Right renal pelvis (tissue), 4 donors: ENCODE measurements at places on chromosomes 16 and 17. TPM values are rescaled to one million over a fixed set of nuclear protein-coding genes. Genes with fewer than 3 reads are reported as not detected.

NBR1 gene
- 136 TPM for polyA plus RNA-seq

- peak; percentile 58 for DNase-seq
These were observed 244.0 kb downstream of the TMEM114 start for GRCh38 chr16:8346294-8346693.

GRCh38 chr16:22318690-22319358, 21.6 kb downstream of the POLR3E start:
- DNase-seq = no peak

- no peak for DNase-seq
These were observed 29.6 kb upstream of the CDRT4 start for GRCh38 chr17:15496735-15497670.

GRCh38 chr17:50557630-50558029, 2.9 kb upstream of the CACNA1G start:
- no peak for DNase-seq

- DNase-seq = no peak
These were observed 23.9 kb upstream of the TMEM98 start for GRCh38 chr17:32903774-32904673.

- DNase-seq = no peak
These were observed 65.2 kb upstream of the ZNF469 start for GRCh38 chr16:88317613-88317965.

- no peak for DNase-seq
These were observed 22.2 kb downstream of the FAM117A start for GRCh38 chr17:49741692-49742076.

DNA sequence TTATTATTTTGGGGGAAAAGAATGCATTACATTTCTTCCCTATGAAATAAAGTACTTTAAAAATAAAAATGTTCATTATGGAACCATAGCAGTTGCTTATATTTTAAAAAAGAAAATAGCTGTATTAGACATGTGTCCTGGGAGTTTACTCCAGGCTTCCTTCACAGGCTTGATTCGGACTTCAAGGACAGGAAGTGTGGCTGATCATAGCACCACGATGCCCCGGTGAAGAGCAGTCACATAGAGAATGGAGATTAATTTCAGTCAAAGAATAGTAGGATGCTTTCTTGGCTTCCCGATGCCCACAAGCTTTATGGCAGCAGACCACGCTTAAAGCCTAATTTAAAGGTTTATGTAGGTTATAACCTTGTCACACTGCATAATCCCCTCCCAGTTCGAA, 125.1 kb downstream of the NPIPB5 start:
- DNase-seq = no peak

KCNG4 gene
- polyA plus RNA-seq = not detected

DNA sequence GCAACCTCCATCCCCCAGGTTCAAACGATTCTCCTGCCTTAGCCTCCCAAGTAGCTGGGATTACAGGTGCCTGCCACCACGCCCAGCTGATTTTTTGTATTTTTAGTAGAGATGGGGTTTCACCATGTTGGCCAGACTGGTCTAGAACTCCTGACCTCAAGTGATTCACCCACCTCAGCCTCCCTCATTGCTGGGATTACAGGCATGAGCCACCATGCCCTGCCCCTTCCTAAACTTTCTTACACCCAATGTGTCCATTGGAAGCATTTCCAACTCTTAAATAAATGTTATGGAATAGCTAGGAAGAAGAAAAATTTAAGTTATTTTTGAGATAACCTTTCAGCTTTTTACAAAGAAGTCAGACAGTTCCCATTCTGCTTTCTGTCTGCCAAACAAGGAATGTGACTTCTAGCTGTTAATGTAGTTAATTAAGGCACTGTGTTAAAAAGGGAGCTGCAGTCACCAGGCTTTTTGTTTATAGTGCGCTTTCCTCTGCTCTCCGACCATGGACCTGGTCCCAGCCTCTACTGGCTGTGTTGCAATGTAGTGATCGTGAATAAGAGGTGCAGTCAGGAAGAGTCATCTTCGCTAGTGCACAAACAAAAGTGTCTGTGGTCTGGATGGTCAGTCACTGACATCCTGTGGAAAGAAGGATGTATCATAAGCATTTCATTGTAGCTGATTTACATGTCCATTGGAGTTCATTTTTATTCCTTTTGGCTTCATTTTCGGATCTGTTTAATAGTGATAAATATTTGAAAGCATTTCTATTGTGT, 39.7 kb downstream of the USP10 start:
- no peak for DNase-seq

GRCh38 chr16:69467080-69467479, 42.7 kb downstream of the CYB5B start:
- no peak for DNase-seq

- DNase-seq = no peak
These were observed 46.9 kb downstream of the PIMREG start for GRCh38 chr17:6491071-6491700.

DNA sequence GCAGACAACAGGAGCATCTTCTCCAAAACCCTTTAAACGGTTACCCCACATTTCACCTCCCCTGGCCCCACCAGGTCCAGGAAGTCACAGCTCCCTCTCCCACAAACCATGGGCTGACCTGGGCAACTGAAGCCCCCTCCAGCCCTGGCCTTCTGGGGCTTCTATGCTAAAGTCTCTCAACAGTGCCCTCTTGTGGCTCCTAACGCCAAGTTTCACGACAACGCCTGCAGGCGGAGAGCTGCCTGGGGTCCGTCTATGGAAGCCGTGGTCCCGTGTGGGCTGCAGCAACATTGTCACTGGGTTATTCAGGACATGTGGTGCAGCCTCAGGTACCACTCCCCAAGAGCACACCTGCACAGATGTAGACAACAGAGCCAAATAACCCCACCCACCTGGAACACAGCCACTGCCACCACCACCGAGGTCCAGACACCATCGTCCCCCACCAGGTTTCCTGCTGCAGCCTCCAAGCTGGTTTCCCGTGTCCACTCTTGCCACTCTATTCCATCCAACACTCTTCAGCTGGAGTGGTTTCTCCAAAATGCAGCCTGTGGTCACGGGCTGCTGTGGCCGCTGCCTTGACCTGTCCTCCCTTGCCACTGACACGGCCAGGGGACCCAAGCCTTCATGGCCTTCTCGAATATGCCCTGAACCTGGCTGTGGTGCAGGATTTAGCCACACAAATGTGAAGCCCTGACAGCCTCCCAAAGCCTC, 19.1 kb downstream of the C16orf95 start:
- no peak for DNase-seq

PITPNM3 gene
- 8.7 TPM for polyA plus RNA-seq

NEUROD2 gene
- 0.04 TPM for polyA plus RNA-seq

DNA sequence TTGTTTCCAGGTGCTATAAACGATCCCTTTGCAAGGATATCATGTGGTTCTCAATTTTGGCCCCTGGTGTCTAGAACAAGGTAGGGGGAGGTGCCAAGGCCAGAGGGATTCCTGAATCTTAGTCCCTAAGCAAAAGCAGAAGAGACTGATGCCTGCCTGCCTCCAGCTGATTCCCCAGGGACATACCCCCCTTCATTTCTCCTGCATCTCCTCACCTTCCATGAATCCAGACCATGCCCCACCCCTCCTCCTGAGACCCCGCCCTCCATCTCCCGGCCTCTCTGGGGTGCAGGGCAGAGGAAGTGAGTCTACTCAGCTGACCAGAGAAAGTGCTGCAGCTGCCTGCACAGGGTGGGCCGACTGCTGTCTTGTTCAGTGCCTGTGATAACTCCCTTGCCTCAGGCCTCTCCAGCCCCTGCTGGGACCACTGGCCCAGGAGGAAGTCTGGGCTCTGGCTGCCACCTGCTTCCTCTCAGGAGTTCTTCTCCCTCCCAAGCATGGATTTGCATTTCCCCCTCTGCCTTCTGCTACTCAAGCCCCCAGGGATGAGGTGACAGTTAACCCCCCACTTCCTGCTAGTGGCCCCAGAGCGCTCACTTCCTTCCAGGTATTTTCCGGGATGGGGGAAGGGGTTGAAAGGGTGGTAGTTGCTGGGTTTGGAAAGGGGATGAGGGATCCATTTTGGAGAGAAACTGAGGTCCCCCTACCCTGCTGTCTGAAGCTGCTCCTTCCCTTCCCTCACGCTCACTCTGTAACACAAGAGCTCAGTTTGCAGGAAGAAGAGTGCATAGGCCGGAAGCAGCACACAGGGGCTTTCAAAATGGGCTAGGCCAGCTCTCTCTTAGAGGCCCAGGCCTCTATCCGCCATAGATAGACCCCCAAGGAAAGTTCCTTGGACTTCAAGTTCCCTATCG, 10.5 kb upstream of the TSPOAP1 start:
- no peak for DNase-seq

GRCh38 chr16:89049484-89050118, 44.1 kb upstream of the ACSF3 start:
- no peak for DNase-seq

- no peak for DNase-seq
These were observed 20.1 kb downstream of the MRPL45 start for GRCh38 chr17:38317081-38317480.

- no peak for DNase-seq
These were observed 4.1 kb upstream of the LCAT start for GRCh38 chr16:67948015-67948414.

GUCY2D gene
- polyA plus RNA-seq = not detected

DNA sequence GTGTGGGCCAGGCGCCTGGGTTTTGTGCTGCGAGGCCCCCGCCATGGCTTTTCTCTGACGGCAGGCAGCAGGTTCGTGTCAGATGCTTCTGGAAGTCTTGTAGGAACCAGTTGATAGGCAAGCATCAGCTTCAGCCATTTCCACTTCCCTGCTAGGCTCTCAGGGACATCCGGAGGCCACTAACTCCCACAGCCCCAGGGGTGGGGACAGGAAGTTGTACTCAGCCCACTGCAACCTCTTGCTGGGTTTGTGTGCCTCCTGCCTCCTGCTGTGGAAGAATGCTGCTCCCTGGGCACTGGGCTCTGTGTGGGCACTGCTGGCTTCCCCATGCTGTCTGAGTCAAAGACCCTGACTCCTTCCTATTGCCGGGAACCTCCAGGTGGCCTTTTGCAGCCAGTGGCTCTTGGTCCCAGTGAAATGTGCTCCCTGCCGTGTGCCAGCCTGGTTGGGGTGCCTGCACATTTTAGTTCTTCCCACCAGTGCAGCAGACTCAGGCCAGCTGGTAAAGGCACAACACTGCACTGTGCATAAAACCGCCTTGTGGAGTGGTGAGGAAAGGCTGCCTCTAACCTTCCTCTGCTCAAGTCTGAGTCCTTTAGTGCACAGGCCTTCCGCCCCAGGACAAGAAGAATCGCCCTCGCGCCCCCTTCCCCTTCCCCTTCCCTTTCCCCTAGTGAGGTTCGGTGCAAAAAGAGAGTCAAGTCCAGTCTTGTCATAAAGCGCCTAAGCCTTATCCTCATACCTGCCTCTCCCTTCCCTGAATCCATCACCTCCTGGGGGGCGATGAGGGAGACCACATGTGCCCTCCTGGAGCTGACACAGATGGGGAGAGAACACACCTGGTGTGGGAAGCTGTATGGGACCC, 16.6 kb downstream of the LDHD start:
- DNase-seq = no peak

- no peak for DNase-seq
These were observed 668 bp downstream of the JUP start for GRCh38 chr17:41785859-41786226.

- DNase-seq = no peak
These were observed 246.4 kb downstream of the XYLT1 start for GRCh38 chr16:17224350-17224749.

DNA sequence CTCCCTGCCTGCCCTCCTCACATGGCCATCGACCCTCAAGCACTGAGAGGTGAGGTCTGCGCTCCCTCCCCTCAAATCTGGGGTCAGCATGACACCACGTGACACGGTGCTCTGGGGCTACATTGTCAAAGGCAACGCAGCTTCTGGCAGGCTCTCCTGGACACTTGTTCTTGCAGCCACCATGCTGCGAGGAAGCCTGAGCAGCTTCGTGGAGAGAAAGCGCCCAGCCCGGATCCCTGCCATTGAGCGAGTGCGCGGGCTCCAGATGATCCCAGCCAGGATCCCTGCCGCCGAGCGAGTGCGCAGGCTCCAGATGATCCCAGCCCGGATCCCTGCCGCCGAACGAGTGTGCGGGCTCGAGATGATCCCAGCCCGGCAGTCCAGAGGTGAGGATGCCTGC, 70.9 kb upstream of the METRNL start:
- DNase-seq = no peak

- no peak for DNase-seq
These were observed 139.3 kb downstream of the IRF8 start for GRCh38 chr16:86037999-86038925.

GRCh38 chr17:45131616-45132319, 547 bp downstream of the PLCD3 start:
- DNase-seq = no peak
